H7 (cell line): ENCODE measurements at places on chromosomes 3 and 15.
A peak's percentile ranks its signal among the peaks of the same experiment; 100 is the strongest.

DNA sequence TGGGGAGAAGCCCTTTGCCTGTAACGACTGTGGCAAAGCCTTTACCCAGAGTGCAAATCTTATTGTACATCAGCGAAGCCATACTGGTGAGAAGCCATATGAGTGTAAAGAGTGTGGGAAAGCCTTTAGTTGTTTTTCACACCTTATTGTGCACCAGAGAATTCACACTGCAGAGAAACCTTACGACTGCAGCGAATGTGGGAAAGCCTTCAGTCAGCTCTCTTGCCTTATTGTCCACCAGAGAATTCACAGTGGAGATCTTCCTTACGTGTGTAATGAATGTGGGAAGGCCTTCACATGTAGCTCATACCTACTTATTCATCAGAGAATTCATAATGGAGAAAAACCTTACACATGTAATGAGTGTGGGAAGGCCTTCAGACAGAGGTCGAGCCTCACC lies 10.9 kb downstream of the ZNF35 start:
- DNase-seq: no peak

GRCh38 chr3:141656771-141657170 lies 81.3 kb upstream of the RNF7 start:
- no peak for DNase-seq

- no peak for DNase-seq
These were observed 440.7 kb upstream of the ARHGEF26 start for GRCh38 chr3:153680526-153680925.

GRCh38 chr3:169984292-169984691 lies 17.7 kb downstream of the SEC62 start:
- no peak for DNase-seq

GRCh38 chr15:73704869-73705645 lies 20.9 kb downstream of the CD276 start:
- DNase-seq: peak; percentile 92

DNA sequence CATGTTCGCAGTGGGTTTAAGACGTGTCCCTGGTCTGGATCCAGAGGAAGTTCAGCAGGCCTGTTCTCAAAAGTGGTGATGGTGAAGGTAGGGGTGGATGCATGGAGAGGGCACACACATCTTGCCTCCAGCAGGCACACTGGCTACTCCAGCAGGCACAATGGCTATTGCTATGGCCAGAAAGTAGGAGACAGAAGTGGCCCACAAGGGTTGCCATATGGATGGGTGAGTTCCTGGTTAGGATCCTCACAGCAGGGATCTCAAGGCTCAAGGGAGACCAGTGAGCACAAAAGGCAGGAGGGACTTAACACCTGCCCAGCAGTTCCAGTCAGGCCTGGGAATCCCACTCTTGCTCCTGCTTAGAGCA lies 107.9 kb downstream of the LRIG1 start:
- DNase-seq: peak; percentile 18

GRCh38 chr3:184630861-184631471 lies 69.4 kb downstream of the EPHB3 start:
- DNase-seq: no peak

- DNase-seq: no peak
These were observed 177.9 kb downstream of the OSBPL10 start for GRCh38 chr3:31802981-31803740.

GRCh38 chr3:175983379-175983778 lies 1124.2 kb downstream of the NAALADL2 start:
- no peak for DNase-seq

DNA sequence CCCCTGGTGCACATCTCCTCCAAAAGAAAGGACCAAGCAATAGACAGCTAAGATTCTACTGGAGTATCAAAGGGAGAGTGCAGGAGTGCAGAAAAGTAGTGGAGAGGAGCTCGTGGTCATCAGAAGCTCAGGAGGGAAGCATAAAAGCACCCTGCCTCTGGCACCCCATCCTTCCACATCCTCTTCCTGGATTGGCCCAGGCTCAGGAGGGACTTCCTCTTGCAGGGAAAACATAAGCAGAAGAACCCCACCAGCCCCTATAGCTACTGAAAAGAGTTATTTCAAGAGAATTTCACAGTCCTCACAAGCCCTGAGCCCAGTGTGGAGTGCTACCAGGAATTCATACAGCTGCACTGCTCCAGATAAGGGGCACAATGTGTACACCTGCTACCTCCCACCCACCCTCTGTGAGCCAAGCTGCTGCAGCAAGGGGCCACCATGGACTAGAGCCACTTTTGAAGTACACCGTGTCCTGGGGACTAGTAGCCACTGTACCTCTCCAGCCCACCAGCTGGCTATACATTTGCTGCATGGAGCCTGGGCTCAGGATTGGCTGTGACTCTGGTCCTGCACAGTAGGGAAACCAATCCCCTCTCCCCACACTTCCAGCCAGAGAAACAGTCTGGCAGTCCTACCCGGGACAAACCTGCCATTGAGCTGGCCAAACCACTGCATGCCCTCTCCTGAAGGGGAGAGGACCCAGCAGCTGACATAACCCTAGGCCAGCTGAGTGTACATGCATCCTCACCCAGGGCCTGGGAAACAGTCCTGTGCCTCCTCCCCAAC lies 43.0 kb downstream of the CD200R1 start:
- DNase-seq: no peak

DNA sequence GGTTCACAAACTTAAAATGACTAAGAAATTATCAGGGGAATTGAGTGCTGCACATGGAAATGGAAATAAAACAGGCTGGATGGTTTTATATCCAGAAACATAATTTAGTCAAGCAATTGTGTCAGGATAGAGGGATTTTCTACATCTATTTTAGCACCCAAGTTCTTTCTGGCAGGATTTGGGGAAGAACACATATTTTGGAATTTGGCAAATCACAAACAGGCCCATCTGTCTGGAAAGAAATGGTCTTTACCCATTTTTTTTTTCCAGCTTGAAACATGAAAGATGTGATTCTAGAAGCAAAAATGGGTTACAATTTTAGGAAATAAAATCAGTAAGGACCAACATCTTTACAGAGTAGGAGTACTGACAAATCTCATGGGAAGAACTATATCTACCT lies 14.4 kb upstream of the UNC13C start:
- no peak for DNase-seq

GRCh38 chr3:47163169-47164006 lies 525 bp downstream of the SETD2 start:
- peak; percentile 83 for DNase-seq

GRCh38 chr3:133610031-133610430 lies 36.5 kb downstream of the CDV3 start:
- DNase-seq: no peak

- no peak for DNase-seq
These were observed 4.4 kb downstream of the COX17 start for GRCh38 chr3:119672776-119673175.

DNA sequence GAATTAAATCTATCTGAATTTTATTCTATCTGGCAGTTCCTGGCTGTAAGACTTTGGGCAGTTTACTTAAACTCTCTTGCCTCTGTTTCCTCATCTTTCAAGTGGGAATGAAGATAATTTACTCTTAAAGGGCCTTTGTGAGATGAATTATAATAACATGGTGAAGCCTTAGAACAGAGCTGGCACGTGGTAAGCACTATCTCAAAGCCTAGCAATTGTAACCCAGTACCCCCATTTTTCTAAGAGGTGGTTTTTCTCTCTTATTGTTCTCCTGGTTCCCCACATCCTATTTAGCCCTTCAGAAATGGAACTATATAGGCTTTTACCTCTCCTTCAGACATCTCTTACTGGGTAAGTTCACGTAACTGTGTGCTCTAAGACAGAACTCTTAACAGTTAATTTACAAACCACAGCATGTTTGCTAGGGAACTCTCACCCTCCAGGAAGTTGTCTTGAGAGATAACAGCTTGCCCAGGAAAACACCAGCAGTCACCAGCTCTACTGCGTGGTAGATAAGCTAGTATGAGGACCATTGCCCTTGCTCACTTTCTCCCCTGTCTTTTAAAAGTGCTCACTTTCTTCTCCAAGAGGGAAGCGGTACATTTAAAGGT lies 12.3 kb upstream of the CRBN start:
- DNase-seq: no peak

- DNase-seq: no peak
These were observed 263.3 kb downstream of the ABHD5 start for GRCh38 chr3:43953814-43954692.

GRCh38 chr15:85044251-85044853 lies 62.7 kb downstream of the PDE8A start:
- DNase-seq: peak; percentile 32

- DNase-seq: no peak
These were observed 98.4 kb downstream of the SLC49A4 start for GRCh38 chr3:122893282-122893681.

DNA sequence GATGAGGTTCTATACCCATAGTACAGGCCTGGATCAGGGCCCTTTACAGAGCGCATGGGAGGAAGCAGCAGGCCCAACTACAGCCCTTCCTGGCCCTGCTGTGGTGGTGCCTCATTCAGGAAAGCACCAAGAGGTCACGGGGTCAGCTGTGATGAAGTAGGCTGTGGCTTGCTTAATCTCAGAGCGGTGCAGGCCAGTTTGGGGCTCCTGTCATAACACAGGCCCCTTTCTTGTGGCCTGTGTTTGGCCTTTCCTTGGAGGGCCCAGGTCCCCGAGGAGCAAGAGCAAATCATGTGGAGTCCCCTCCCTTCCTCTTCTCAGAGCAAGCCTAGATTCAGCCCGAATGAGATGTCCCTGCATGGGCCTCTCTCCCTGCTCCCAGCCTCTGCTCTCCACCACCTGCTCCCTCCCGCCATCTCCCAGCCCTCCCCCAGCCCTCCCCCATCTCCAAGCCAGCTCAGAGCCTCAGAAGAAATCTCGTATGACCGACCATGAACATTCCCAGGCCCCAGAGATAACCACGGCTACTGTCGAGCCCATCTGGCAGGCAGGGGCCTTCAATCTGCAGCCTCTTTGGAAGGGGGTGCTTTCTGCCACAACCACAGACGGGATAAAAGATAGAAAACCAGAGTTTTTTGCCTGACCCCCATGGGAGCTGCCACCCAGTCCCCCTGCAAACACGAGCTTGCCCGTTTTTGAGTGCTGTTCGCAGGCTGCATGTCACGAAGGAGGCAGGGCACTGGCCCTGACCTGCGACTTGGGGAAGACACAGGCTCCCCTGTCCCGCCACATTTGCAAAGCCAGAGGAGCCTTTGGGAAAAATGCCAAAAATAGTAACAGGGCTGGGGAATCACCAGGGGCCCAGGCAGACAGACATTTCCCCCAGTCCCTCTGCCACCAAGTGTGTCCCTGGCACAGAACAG lies 32.3 kb upstream of the DUSP7 start:
- DNase-seq: peak; percentile 47

- DNase-seq: peak; percentile 59
These were observed 4.6 kb downstream of the CACNA1D start for GRCh38 chr3:53498806-53499641.

GRCh38 chr3:194775731-194776130 lies 90.0 kb downstream of the FAM43A start:
- DNase-seq: no peak

DNA sequence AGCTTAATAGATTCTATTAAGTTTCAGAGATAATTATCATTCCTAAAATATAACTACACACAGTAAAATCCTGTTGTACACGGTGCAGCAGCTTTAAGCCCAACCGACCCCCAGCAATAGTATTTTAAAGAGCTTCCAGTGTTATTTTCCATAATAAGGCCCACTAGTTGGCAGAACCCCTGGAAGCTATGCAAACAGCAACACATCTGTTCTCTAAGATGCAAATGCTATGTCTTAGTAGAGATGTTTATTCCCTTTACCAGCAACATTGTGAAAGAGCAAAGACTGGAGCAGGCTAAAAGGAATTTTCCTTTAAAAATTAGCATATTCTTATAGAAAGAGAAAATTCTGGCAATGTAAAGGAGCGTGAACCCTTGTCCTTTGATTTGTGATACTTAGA lies 819.7 kb upstream of the ALCAM start:
- peak; percentile 20 for DNase-seq

DNA sequence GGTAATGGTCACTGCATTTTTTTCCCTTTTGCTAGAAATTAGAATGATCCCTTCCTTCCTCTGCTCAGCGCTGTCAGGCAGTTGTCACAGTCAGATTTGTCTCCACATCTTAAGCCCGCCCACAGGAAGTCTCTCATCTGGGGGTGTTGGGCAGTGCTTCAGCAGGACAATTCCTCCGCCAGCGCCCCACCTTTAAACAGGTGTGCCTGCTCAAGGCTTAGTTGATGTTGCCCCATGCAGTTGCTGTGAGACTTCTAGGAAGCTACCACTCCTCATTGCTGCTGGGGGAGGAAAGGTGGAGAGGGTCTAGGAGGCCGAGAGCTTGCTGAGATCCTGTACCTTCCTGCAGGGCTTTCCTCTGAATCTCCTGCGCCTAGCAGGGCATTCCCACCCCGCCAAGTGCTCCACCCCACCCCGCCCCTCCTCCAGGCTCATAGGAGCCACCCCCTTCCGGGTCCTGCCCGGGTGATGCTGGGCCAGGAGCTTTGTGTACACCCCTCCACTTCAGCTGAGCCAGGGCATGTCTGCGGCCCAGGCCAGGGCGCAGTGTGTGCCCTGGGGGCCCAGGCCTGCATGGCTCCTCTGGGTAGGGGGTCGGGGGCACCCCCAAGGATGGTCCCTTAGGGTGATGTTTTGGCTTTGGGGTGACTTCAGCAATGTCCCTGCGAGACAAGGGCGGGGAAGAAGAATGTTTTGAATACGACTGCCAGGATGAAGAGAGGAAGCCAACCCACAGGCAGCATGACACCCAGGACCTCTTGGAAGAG lies 68.7 kb downstream of the TRAK1 start:
- DNase-seq: peak; percentile 93

- no peak for DNase-seq
These were observed 53.0 kb upstream of the FOXP1 start for GRCh38 chr3:71636482-71636881.

DNA sequence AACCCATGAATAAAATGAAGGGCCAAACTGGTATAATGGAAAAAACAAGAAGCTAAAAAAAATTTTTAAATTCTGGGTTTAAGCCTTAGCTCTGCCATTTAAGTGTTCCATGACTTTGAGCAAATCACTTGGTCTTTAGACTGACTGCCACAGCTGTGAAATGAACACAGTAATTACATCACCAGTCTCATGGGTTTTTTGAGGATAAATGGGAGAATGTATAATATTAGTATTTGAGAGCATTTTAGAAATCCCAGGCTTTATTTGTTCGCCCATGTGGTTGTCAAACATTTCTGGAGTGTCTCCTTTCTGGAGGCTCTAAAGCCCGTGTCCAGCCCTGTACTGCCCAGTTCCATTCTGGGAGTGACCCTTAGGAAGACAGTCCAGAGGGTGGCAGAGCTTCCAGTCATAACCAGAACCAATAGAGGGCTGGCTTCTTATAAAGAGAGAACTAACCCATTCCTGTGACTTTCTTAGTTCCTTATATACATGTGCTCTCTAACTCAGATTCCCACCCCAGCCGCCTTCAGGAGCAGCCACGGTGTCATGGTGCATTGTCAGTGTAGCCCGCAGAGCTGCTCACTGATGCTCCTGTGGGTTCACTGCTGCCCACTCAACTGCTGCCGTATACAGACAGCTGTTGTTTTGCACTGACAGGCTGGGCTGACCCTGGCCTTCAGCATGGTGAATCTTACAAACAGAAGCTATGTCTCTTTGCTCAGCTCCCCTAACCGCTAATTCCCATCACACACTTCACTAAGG lies 44.7 kb downstream of the BOC start:
- DNase-seq: no peak
